Mesangial cell (primary cell): ENCODE measurements at places on chromosomes 2 and 18. TPM values are rescaled to one million over a fixed set of nuclear protein-coding genes. Genes with fewer than 3 reads are reported as not detected.

RUFY4 gene
- not detected in 2 replicates for total RNA-seq

SMC6 gene
- total RNA-seq: 10.4 and 16.0 TPM in 2 replicates

ARHGAP28 gene
- 2.1 and 8.9 TPM in 2 replicates for total RNA-seq

FAM110C gene
- total RNA-seq: 0.33 and 2.9 TPM in 2 replicates

MAP3K19 gene
- total RNA-seq: not detected in 2 replicates

ALMS1 gene
- 12.2 and 16.0 TPM in 2 replicates for total RNA-seq

ALPG gene
- not detected in 2 replicates for total RNA-seq

FOXI3 gene
- not detected in 2 replicates for total RNA-seq
